NCI-H748 treated with DMSO at 0.1 percent for 48 hours (cell line): ENCODE measurements at places on chromosomes 2 and 18.

- no peak for DNase-seq
Measured at GRCh38 chr2:97761192-97761591, 47.8 kb downstream of the ZAP70 start.

DNA sequence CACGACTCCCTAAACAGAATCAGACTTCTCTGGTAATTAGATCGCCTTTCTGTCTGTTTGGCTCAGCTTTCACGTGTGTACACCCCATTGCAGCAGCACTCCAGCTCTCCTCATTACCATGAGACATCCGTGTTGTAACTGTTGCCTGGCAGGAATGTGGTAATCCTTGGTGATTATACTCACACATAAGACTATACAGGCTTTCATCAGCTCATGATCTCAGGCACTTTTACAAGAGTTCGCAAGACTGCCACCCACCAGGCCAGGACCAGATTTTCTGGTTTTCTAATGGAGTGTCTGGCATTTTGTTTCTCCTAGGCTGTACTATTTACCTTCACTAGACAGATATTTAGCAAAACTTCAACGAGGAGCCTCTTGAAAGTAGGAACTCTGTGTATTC, 50.2 kb downstream of the ACVR1 start:
- DNase-seq, result no peak

DNA sequence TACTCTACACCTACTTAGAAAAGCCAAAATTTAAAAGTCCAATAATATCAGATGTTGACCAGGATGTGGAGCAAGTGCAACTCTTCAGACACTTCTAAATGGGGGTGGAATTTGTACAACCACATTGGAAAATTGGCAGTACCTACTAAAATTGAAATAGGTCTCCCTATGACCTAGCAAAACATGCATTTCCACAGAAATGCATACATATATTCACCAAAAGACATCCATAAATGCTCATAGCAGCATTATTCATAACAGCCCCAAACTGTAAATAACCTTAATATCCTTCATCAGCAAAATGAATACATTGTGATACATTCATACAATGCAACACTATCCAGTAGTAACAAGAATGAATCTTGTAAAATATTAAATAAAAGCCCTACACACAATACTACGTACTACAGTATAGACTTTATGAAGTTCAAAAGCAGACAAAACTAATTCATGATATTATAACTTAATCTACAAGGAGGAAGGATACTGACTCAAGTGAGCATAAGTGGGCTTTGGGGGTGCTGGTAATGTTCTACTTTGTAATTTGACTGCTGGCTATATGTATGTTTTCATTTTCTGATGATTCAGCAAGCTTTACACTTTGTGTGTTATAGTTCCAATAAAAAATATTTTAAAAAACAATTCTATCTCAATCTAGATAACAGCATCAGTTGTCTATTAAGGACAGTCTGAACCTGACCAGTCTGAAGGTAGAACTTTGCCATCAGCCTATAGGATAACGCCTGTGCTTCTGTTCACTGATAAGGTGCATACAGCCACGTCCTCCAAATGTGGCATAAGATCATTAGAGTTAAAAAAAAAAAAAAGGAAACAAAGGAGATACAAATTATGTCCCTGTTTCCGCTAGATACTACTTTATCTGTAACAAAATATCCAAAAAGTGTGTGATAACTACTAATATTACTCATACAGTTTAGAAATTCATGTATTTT, 6.6 kb upstream of the TNFRSF11A start:
- DNase-seq, result no peak

DNA sequence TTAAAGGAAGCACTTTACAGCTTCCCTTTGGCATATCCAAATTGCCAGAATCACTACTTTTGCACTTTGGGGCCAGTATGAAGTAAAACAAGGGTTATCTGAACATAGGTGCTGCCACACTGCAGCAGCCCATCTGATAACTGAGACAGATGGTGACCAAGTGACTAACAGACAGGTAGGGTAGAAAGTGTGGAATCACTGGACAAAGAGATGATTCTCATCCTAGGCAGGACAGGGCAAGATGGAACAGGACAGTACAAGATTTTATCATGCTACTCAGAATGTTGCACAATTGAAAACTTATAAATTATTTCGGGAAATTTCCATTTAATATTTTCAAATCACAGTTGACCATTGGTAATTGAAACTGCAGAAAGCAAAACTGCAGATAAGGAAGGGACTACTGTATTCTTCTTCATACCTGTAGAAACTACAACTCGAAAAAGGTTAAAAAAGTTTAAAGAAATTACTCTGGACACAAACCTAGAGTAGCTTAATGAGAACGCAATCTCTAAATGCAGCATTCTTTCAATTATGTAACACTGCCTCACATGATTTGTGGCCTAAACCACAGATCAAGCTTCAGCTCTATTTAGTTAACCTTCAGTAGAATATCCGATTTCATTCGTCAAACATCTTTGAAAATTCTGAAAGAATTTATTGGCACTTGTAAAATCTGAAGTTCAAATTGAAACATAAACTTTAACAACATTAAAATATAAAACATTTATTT, 31.4 kb downstream of the HEATR5B start:
- no peak for DNase-seq

- no peak for DNase-seq
Measured at GRCh38 chr18:75500545-75500944, 73.0 kb upstream of the SMIM21 start.
